Fibroblast of the conjunctiva (primary cell): ENCODE measurements at places on chromosomes 7 and 10.

DNA sequence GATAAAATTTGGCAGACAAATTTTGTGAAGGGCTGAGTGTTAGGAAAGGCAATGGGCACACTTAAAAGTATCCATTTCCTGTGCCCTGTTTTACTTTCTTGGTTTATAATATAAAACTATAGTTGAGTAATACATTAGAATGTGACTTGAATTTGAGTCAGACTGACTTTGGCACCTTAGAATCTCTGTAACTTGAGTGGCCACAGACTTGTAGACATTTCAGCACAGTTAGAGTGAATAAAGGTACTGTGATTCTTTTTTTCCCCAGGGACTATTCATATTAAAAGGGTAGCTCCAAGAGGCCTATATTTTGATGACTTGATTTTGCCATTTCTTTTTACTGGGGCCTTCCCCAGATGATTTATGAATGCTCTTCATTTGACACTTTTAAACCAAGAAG lies 22.4 kb downstream of the GBF1 start:
- DNase-seq, result peak; percentile 36

GRCh38 chr7:128266883-128267594 lies 26.0 kb downstream of the LEP start:
- DNase-seq, result peak; percentile 77

DNA sequence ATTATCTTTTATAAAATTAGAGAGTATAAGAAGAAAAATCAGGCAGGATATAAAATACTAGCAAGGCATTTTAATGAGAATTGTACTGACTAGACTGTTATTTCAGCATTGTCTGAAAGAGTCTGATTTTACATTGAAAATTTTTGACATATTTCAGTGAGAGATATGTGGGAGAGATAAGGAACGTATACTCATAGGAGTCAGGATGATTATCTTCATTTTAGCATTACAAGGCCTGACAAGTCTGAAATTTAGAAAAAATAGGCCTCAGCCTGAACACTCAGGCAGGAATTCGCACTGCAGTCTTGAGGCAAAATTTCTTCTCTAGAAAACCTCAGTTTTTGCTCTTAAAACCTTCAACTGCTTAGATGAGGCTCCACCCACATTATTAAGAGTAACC lies 386.0 kb downstream of the HGF start:
- DNase-seq, result no peak

- no peak for DNase-seq
Measured at GRCh38 chr10:77297393-77297739, 340.2 kb downstream of the KCNMA1 start.

DNA sequence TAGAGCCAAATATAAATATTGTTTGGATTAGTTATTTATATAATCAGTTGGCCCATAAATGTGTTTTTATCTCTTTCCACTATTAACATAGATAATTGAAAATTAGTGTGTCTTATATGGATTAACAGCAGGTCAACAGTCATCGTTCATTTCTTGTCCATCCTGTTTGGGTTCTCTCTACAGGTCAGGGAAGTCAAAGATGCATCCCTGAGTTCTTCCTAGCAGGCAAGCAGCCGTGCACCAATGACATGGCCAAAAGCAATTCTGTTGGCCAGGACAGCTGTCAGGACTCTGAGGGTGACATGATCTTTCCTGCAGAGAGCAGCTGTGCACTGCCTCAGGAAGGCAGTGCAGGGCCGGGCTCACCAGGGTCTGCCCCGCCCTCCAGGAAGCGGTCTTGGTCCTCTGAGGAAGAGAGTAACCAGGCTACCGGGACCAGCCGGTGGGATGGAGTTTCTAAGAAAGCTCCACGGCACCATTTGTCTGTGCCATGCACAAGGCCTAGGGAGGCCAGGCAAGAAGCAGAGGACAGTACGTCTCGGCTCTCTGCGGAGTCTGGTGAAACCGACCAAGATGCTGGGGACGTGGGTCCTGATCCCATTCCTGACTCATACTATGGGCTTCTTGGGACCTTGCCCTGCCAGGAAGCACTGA lies 15.9 kb downstream of the FBH1 start:
- DNase-seq, result no peak
